Esophagus squamous epithelium (tissue), 5 donors: ENCODE measurements at places on chromosomes 4 and X. TPM values are rescaled to one million over a fixed set of nuclear protein-coding genes. Genes with fewer than 3 reads are reported as not detected.

- peak overlapping the region; percentile 99 for H3K27ac ChIP-seq
- no peaks in the 10 kb centered on the region for H3K27me3 ChIP-seq
- no peak for DNase-seq
- no peaks in the 10 kb centered on the region for H3K36me3 ChIP-seq
- peak overlapping the region; percentile 58 for H3K4me3 ChIP-seq
- peaks cover 2% of the 10 kb centered on the region for H3K4me1 ChIP-seq
These were observed 616 bp downstream of the MAML3 start for GRCh38 chr4:140153419-140153717.

GRCh38 chrX:126338916-126339315, 172.8 kb upstream of the DCAF12L2 start:
- H3K36me3 ChIP-seq, result no peaks in the 10 kb centered on the region
- DNase-seq, result no peak
- H3K4me1 ChIP-seq, result no peaks in the 10 kb centered on the region
- no peaks in the 10 kb centered on the region for H3K27me3 ChIP-seq

DNA sequence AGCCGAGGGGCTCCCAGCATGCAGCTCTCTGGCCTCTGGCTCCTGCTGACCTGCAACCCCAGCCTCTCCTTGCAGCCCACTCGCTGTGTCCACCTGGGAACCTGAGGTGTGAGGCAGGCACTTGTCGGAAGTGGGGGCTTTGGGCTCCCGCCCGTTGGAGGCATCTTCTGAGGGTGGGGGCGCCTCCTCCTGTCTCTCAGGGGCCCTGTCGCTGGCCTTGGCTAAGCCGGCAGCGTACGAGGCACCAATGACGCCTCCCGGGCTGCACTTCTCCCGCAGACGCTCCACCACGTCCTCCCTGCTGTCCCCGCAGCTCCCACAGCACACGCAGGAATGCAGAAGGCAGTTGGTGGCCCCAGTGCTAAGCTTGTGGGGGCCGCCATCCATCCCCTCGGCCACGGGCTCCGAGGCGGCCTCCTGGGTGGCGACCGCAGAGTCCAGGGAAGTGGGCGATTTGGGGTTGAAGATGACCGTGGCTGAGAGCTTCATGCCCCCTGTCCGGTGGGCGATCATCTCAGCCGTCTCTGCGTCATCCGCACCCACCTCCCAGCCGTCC, 42.5 kb upstream of the MXD4 start:
- H3K27ac ChIP-seq, result no peak overlapping the region
- H3K27me3 ChIP-seq, result no peaks in the 10 kb centered on the region
- no peak overlapping the region for H3K4me3 ChIP-seq

FGFBP2 gene
- total RNA-seq, result not detected

- no peaks in the 10 kb centered on the region for H3K27me3 ChIP-seq
- H3K36me3 ChIP-seq, result no peaks in the 10 kb centered on the region
- H3K27ac ChIP-seq, result no peak overlapping the region
- H3K4me1 ChIP-seq, result no peaks in the 10 kb centered on the region
These were observed 31.2 kb upstream of the ZNF280C start for GRCh38 chrX:130300010-130300282.

DNA sequence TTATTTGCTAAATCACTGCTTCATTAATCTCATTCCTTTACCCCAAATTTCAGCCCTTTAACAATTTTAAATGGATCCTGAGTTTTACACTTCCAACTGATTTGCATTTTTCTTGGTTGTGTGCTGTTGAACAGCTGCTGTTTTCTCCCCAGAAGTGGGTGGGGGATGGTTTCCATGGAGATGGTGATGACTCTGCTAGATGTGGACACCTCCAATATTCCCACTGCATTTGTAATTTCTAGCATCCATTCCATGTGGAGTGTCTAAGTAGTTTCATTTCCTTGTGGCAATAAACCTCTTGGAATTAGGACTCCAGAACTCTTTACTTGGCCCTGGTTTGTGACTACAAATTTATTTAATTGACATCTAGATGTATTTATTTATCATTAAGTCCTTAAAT, 330.4 kb downstream of the GBA3 start:
- H3K4me1 ChIP-seq, result no peaks in the 10 kb centered on the region
- H3K27me3 ChIP-seq, result no peaks in the 10 kb centered on the region
- no peak overlapping the region for H3K27ac ChIP-seq
- H3K36me3 ChIP-seq, result no peaks in the 10 kb centered on the region

DNA sequence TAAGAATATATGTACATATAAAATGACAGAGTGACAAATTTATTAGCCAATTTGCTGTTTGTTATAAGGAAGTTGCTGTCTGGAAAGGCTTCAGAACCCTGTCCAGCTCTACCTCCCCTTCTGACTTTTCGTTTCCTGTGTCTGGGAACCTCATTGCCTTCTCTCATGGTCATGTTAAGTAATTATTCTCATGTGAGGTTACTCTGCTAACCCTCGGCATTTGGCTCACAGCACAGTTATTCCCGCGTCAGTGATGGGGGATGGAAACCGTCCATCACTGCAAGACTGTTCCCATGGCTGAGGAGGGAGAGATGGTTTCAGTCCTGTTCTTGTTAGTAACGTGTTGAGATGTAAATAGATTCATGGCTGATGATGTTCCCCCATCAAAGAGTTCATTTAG, 11.9 kb downstream of the EDNRA start:
- H3K27me3 ChIP-seq, result no peaks in the 10 kb centered on the region
- no peaks in the 10 kb centered on the region for H3K36me3 ChIP-seq
- H3K4me1 ChIP-seq, result no peaks in the 10 kb centered on the region
- no peak overlapping the region for H3K4me3 ChIP-seq
- DNase-seq, result no peak
- H3K27ac ChIP-seq, result peak overlapping the region; percentile 12

GRCh38 chrX:154730253-154730891, 20.5 kb downstream of the GAB3 start:
- no peak overlapping the region for H3K4me3 ChIP-seq
- H3K27me3 ChIP-seq, result no peaks in the 10 kb centered on the region
- H3K36me3 ChIP-seq, result no peaks in the 10 kb centered on the region
- no peak for DNase-seq
- H3K27ac ChIP-seq, result peak overlapping the region; percentile 84

GRCh38 chr4:16139066-16139945, 55.5 kb upstream of the PROM1 start:
- H3K36me3 ChIP-seq, result no peaks in the 10 kb centered on the region
- no peak overlapping the region for H3K27ac ChIP-seq
- H3K27me3 ChIP-seq, result no peaks in the 10 kb centered on the region
- H3K4me3 ChIP-seq, result no peak overlapping the region

DNA sequence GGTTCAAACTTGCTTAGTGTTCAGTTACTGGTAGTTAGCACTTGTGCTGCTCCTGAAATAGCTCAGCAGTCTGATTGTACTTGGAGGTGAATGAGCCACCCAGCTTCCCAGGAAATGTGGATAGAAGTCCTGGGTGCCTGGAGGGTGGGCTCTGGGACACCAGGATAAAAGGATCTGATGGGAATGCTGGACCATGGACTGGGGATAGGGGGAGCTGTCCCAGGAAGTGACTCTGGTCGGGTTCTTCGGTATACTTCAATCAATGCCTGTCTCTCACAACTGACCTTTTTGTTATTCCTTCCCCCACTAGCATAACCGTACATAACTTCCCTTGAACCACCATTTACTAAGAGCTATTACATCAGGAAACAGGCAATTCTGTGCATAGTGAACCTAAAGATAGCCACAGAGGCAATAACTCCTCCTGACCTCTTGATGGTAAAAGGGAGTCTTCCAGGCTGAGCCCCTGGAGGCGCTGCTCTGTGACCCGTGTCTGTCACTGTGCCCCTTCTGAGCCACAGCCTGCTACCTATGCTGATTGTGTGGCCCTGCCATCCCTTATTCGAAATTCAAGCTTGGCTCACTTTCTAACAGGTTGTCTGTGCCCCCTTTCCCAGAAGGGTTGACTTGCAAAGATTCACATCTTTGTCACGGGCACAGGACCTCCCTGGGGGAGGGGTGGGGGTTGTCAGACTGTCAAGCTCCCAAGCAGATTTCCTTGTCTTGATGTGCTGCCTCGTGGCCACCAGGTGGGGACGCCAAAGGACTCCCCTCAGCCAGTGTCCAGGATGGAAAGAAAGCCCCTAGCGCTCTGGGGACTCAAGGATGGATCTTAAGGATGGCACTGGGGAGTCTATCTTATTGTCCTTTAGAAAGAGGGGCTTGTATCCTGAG, 24.5 kb upstream of the WDR1 start:
- H3K36me3 ChIP-seq, result no peaks in the 10 kb centered on the region
- DNase-seq, result no peak
- H3K4me1 ChIP-seq, result no peaks in the 10 kb centered on the region
- no peak overlapping the region for H3K27ac ChIP-seq

- H3K4me3 ChIP-seq, result no peak overlapping the region
- H3K27ac ChIP-seq, result peak overlapping the region; percentile 68
- peaks cover 23% of the 10 kb centered on the region for H3K36me3 ChIP-seq
- peaks cover 100% of the 10 kb centered on the region for H3K4me1 ChIP-seq
- H3K27me3 ChIP-seq, result no peaks in the 10 kb centered on the region
These were observed 14.7 kb downstream of the WDR1 start for GRCh38 chr4:10101671-10102473.

TENM3 gene
- total RNA-seq, result 1.7 TPM

GRCh38 chr4:161249779-161250440, 913.9 kb downstream of the FSTL5 start:
- H3K27ac ChIP-seq, result no peak overlapping the region
- H3K27me3 ChIP-seq, result no peaks in the 10 kb centered on the region
- H3K4me1 ChIP-seq, result no peaks in the 10 kb centered on the region
- no peak for DNase-seq

DNA sequence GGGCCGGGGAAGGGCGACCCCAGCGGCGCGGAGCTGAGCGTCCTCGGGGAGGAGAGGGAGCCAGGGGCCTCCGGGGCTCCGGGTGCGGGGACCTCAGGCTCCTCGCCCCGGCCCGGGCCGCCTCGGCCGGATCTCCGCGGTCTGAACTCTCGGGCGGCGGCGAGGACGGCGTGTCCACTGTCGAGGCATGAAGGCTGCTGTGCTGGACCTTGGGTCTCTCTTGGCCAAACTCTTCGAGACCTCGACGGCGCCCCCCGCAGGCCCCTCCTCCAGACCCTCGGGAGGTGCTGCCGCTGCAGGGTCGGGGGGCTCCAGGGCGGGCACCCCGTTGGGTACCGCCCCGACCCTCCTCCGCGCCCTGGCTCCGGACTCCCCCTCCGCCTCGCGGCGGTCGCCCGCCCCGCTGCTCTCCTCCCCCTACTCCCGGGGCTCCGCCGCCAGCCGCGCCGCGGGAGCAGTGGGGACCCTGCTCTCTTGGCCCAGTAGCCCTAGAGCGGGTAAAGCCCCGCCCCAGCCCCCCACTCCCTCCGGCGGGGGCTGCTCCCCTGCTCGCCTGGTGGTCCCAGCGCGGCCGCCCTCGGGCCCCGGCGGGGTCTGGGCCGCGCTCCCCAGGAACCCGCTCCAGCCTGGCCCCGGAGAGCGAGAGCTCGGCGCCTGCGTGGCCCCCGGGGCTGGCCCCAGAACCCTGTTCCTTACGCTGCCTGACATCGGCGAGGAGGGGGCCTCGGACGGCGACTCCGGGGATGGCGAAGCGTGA, 564 bp downstream of the FAM149A start:
- H3K27me3 ChIP-seq, result no peaks in the 10 kb centered on the region
- no peaks in the 10 kb centered on the region for H3K36me3 ChIP-seq
- no peak for DNase-seq

GRCh38 chr4:37188100-37188499, 56.4 kb upstream of the NWD2 start:
- no peaks in the 10 kb centered on the region for H3K27me3 ChIP-seq
- H3K36me3 ChIP-seq, result no peaks in the 10 kb centered on the region
- no peak for DNase-seq
- H3K4me3 ChIP-seq, result no peak overlapping the region

DNA sequence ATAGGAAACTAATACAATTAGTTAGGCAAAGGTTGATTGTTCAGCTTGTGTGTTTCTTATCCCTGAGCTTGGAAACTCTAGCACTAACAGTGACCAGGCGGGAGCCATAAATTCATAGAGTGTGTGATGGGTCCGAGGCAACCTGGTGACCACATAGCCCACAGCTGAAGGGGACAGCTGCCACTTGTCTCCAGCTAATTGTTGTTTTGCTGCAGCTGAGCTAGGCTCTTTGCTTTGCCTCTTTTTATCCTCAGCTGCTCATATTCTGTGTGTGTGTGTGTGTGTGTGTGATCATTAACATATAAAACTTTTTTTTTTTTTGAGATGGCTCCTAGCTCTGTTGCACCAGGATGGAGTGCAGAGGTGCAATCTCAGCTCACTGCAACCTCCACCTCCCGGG, 53.2 kb downstream of the DOCK11 start:
- H3K4me3 ChIP-seq, result no peak overlapping the region
- no peak for DNase-seq
- H3K4me1 ChIP-seq, result no peaks in the 10 kb centered on the region
- no peaks in the 10 kb centered on the region for H3K36me3 ChIP-seq

DNA sequence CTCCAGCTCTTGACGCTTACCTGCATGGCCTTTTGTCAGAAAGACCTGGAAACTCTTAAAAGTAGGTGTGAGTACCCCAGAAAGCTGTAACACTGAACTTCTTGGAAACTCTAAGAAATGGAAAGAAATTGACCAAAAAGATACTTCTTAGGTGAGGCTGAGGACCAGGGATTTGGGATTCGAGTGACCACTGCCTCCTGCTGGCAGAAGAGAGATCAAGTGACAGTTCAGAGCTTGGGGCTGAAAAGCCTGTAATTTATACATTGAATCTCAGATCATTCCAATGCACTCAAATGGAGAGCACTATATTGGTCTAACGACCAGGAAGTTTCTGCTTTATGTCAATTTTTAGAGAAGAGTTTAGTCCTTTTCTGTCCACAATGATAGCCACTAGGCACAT, 204.6 kb downstream of the PDGFRA start:
- no peak overlapping the region for H3K4me3 ChIP-seq
- no peaks in the 10 kb centered on the region for H3K27me3 ChIP-seq
- no peaks in the 10 kb centered on the region for H3K36me3 ChIP-seq
- H3K27ac ChIP-seq, result no peak overlapping the region

DNA sequence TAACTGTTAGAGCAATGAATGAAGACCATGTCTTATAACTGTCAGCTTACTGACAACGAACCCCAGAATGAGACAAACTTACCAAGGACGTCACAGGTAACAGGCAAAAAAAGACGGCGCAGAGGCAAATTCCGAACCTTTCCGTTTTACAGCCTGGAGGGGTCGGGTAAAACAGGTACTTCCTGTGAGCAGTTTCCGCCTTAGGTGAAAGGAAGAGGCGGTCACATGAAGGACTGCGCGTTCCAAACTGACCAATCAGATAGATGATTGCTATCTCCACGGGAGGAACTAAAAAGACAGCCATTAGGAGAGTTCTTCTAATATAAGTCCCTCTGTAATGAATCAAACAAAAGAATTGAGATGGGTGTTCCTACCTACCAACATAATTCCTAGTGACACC, at the start of gene COX7B2:
TSS of gene COX7B2 (minus strand) at position 168 of the 400 bp plus-strand sequence. CDS start 174,053 bp downstream, outside the sequence.
- H3K27me3 ChIP-seq, result no peaks in the 10 kb centered on the region
- H3K36me3 ChIP-seq, result no peaks in the 10 kb centered on the region
- H3K4me1 ChIP-seq, result no peaks in the 10 kb centered on the region
- no peak for DNase-seq
- no peak within 1 kb of the TSS for H3K27ac ChIP-seq

GRCh38 chr4:16687011-16687410, 211.4 kb downstream of the LDB2 start:
- H3K27ac ChIP-seq, result no peak overlapping the region
- H3K4me3 ChIP-seq, result no peak overlapping the region
- no peaks in the 10 kb centered on the region for H3K4me1 ChIP-seq
- no peaks in the 10 kb centered on the region for H3K36me3 ChIP-seq
- no peak for DNase-seq
- no peaks in the 10 kb centered on the region for H3K27me3 ChIP-seq

- no peak for DNase-seq
- H3K4me3 ChIP-seq, result peak overlapping the region; percentile 83
- H3K36me3 ChIP-seq, result no peaks in the 10 kb centered on the region
- no peaks in the 10 kb centered on the region for H3K4me1 ChIP-seq
- no peaks in the 10 kb centered on the region for H3K27me3 ChIP-seq
These were observed 780 bp upstream of the NKRF start for GRCh38 chrX:119607018-119607389.

SNCA gene
- total RNA-seq, result 1.6 TPM

MAGEA4 gene
- not detected for total RNA-seq

GRCh38 chr4:40845154-40845835, 95.5 kb downstream of the NSUN7 start:
- H3K27ac ChIP-seq, result no peak overlapping the region
- no peaks in the 10 kb centered on the region for H3K36me3 ChIP-seq
- H3K27me3 ChIP-seq, result no peaks in the 10 kb centered on the region
- H3K4me1 ChIP-seq, result no peaks in the 10 kb centered on the region
